ENCODE measurements at places on chromosomes 5 and 9.

- no peak for DNase-seq
These were observed at the start of gene DMRTA1 for GRCh38 chr9:22446589-22446949. DMRTA1 (plus strand) TSS chr9:22446824; CDS start chr9:22447066, 242 bp downstream.

- no peak for DNase-seq
These were observed 79.8 kb upstream of the SPATA31D4 start for GRCh38 chr9:81848472-81848871.

- no peak for DNase-seq
These were observed 11.1 kb upstream of the TCF7 start for GRCh38 chr5:134103397-134103796.

- DNase-seq: no peak
These were observed 10.3 kb downstream of the ZFR start for GRCh38 chr5:32434221-32434620.

GRCh38 chr9:131589124-131589711 lies 43.9 kb downstream of the PRRT1B start:
- DNase-seq: no peak

DNA sequence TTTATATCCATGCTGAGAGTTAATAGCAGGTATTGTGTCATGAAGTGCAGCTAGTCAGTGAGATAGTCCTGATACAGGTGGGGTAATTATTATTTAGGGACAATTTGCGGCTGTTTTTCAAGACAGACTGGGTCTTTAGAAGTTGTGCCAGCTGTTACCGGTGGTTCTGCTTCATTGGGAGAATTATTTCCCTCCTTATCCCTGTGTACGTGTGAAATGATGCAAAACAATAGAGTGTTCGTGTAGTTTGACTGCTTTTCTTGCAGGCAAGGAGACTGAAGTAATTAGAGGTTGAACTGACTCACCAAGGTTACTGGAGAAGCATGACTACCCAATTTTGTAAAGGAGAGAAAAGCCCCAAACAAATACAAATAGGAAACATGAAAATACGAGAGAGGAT lies 101.7 kb downstream of the ARRDC3 start:
- no peak for DNase-seq

- no peak for DNase-seq
These were observed 26.2 kb upstream of the ERGIC1 start for GRCh38 chr5:172807766-172808311.

DNA sequence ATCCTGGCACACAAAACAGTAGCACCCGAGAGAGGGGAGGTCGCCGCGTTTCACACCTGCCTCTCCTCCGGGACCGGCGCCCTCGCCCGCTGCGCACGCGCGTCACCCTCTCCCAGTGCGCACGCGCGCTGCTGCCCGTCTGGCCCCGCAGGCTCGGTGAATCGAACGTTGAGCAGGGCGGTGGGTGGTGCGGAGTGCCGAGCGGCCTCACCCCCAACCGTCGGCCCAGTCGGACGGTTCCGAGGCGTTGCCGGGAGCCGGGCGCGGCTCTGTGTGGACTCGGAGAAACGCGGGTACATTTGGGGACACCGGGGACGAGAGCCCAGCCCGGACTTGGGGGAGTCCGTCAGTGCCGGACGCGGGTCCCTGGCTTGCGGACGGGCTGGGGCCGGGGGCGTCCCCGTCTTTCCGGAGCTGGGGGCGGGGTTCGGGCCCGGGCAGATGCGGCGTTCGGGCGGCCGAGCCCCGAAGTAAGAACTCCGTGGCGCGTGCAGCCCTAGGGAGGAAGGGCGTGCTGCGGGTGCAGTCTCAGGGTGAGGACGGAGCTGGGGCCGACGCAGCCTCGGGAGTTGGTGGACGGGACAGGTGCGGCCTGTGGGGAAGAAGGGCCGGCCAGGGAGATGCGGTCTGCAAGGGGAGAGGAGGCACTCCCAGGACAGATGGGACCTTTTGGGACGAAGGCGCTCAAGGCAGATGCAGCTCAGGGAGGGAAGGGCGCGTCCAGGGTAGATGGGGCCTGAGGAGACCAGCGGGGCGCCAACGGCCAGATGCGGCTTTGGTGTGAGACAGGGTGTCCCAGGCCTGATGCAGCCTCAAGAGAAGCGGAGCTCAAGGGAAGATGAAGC lies at the start of gene POMT1:
Gene POMT1 (plus strand): TSS at position 138 of the 845 bp plus-strand sequence. CDS start 1,301 bp downstream, outside the sequence.
- DNase-seq: peak; percentile 56

- no peak for DNase-seq
These were observed 502.8 kb upstream of the PAPPA start for GRCh38 chr9:115650768-115651167.

DNA sequence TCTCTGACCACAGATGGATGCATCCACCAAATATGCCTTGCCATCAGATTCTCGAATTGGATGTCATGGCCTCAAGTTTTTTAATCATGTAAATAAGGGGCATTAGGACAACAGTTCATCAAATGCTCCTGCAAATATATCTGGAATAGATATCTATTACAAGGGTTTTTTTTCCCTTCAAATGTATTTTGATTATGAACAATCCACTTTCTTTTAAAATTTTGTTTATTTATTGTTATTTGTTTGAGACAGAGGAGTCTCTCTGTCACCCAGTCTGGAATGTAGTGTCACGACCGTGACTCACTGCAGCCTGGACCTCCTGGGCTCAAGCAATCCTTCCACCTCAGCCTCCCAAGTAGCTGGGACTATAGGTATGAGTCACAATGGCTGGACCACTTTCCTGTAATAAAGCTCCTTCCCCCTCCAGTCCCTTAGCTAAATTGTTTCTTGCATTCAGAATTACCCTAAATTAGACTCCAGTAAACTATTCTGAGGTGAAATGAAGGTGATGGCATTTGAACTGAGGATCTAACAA lies 1412.1 kb downstream of the EFNA5 start:
- DNase-seq: no peak

- DNase-seq: no peak
These were observed 23.3 kb downstream of the RAD1 start for GRCh38 chr5:34891981-34892380.

GRCh38 chr5:132813599-132814502 lies 749 bp downstream of the SOWAHA start:
- DNase-seq: no peak

DNA sequence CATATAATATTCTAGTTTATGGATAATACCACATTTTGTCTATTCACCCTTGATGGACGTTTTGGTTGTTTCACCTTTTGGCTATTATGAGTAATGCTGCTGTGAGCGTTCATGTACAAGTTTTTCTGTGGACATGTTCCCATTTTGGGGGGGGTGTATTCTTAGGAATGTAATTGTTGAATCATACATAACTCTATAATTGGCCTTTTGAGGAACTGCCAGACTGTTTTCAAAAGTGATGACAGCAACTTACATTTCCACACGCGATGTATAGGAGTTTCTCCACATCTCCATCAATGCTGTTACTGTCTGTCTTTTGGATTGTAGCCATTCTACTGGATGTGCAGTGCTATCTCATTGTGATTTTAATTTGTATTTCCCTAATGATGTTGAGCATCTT lies 69.8 kb downstream of the SLC46A2 start:
- no peak for DNase-seq

DNA sequence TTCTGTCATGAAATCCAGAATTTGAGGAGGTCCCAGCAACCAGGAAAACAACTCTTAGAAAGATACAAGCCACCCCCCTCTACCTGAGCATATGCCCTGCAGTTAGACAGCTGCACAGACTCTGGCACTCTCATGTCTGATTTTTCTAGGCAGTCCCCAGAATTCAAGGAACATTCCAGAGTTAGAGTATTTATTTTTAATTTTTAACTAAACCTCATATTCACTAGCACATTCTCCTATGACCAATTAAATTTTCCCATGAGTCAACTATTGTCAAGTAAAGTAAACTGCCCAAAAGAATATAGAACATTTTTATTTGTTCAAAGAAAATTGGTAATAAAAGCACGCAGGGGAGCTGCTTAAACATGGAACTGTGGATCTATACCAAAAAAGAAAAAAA lies 490.5 kb upstream of the SEMA6A start:
- DNase-seq: no peak

DNA sequence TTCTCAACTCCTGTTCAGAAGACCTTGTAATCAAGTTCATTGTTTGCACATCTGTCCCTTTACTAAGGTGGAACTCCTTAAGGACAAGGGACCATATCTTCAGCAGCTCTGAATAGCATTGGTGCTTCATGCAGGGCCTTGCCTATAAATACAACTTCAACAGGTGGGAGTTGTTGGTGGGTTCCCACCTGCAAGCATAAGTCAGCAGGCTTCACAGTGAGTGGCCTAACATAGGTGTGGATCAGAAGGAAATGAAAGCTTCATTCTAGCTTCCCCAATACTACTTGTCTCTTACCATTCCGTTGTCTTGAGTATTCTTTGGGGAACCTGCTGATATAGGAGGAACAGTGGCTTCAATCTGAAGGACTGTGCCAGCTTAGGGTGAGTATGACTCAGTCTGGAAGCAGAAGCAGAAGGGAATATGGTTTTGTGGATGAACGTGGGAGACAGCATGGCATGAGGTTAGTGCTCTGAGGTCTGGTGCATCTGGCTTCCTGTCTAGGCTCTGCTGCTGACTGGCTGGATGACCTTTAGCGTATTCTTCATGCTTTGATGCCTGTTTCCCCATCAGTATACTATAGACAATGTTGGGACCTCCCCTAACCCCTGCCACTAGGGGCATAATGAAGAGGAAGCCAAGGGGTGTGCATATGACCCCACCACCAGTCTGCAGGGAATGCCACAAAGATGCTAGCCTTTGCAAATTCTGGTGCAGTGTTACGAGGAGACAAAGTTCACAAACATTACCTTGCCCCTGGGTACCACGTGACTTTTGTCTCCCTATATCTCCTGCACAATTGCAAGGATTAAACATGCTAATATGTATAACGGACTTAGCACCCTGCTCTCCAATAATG lies 192.3 kb downstream of the PALM2AKAP2 start:
- no peak for DNase-seq

DNA sequence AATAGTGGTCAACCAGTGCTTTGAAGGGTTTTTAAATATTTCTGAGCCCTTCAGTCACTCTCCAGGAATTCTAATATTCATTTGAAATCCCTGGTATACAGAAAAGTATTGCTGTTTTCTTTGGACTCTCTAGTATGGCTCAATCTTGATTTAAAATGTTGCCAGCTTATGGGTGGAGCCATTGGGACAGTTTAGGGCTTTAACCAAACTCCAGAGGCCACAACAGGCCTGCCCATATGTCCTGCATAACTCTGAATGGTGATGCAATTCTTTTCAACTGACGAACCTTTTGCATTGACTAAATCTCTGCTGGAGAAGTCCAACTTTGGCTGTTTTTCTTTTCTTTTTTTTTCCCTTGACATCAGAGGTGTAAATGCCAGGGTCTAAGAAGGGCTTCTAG lies 10.3 kb upstream of the ANKHD1 start:
- no peak for DNase-seq

- DNase-seq: no peak
These were observed 146.2 kb downstream of the CDH12 start for GRCh38 chr5:22706901-22707300.

GRCh38 chr5:146025114-146025680 lies 80.2 kb downstream of the PLAC8L1 start:
- DNase-seq: no peak
